Type B pancreatic cell (in vitro differentiated cells): ENCODE measurements at places on chromosomes 3 and 15. TPM values are rescaled to one million over a fixed set of nuclear protein-coding genes. Genes with fewer than 3 reads are reported as not detected.

The PRR23E gene
- not detected in 2 replicates for total RNA-seq

The RAB8B gene
- 26.5 and 36.8 TPM in 2 replicates for total RNA-seq

The STOML1 gene
- total RNA-seq, result 10.4 and 10.8 TPM in 2 replicates

The MESP2 gene
- not detected in 2 replicates for total RNA-seq

DNA sequence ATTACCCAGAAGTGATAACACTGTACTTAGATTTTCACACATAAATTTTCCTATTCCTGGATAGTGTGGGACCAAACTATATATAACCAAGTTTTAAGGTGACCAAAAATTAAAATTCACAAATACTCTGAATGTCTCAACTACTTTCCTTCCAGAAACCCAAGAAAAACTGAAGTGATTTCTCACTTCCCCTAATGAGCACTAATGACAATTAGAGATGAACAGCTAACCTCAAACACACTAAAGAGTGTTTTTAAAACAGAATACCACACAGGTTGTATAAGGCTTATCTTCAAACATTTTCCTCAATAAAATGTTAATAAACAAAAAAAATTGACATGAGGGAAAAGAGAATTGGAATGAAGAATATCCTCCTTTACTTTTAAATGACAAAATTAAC lies 188.2 kb downstream of the ZBTB20 start:
- DNase-seq, result no peak

DNA sequence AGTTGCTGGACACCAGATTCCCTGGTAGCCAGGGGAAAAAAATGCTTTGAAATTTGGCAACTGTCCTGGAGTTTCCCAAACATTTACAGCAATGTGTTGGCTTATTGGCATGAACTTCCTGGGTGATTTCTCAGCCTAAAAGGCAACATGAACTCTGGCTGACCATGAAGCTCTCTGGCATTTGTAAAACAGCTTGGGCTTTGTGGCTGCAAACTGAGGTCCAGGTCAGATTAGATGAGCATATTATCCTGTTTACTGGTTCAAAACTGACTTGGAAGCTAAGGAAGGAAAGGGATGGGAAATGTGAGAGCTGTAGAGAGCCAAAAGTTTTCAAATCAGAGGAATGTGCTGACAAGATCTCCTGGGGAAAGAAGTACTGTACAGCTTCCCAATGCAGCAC lies 139.0 kb downstream of the P3H2 start:
- no peak for DNase-seq

GRCh38 chr15:48177766-48178647 lies at the start of gene MYEF2:
TSS of gene MYEF2 (minus strand) at chr15:48178295. CDS start at chr15:48178237, 58 bp downstream.
- peak; percentile 88 for DNase-seq

GRCh38 chr15:58503139-58504027 lies 71.6 kb downstream of the LIPC start:
- no peak for DNase-seq

DNA sequence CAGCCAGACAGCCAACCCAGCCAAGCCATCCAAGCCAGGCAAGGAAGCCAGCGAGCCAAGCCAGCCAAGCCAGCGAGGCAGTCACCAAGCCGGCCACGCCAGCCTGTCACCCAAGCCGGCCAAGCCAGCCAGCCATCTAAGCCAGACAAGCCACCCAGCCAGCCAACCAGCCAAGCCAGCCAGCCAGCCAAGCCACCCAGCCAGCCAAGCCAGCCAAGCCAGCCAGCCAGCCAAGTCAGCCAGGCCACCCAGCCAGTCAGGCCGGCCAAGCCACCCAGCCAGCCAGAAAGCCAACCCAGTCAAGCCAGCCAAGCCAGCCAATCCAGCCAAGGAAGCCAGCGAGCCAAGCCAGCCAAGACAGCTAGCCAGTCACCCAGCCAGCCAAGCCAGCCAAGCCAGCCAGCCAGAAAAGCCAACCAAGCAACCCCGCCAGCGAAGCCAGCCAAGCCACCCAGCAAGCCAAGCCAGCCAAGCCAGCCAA lies 201.2 kb downstream of the GOLGA6L6 start:
- peak; percentile 100 for DNase-seq
